ENCODE measurements at places on chromosomes 11 and 22.
A peak's percentile ranks its signal among the peaks of the same experiment; 100 is the strongest.

GRCh38 chr11:130068986-130069658 lies 572 bp upstream of the APLP2 start:
- DNase-seq: peak; percentile 95

DNA sequence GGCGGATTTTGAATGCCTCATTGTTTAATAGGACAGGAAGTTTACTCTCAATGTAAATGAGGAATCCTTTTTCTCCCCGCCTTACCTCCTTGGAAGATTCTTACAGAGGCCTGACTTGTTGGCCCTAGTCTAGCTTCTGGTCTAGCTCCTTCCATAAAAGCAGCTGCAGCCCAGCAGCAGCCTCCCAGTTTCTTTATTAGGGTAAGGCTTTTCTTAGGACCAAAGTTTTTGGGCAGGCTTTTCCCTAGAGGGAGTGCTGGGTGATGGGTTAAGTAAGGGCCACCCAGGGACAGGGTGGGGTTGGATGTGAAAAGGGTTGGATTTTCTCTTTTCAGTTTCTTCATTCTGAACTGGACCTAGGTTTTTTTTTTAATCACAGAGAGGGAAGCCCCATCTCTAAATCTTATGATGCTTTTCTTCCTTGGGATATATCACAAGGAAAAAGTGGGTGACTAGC lies 49.7 kb downstream of the LIF start:
- no peak for DNase-seq

DNA sequence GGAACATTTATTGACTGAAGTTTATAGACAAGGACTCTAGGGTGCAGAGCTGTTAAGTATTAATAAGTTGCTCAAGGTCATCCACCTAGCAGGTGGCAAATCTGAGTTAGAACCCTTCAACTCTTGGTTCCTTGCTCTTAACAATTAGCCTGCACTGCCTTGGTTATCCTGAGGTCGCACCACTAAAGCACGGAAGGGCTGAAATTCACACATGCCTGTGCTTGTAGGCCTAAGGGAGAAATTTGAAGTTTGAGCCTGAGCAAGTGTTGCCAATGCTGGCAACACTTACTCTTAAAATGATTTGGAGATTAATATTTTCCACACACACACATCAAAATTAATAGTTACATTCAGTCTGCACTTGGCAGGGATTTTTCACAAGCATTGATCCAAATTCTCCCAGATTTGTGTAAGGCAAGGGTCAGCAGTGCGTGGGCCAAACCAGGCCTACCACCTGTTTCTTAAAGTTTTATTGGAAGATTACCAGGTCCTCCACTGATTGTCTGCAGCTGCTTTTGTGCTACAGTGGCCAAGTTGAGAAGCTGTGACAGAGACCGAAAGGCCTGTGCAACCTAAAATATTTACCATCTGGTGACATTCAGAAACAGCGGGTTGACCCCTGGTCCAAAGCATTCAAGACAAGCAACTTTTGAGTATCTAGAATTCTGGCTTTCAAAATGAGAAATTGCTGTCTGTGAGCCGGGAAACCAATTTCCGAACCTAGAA lies 16.3 kb downstream of the APOL5 start:
- DNase-seq: no peak

DNA sequence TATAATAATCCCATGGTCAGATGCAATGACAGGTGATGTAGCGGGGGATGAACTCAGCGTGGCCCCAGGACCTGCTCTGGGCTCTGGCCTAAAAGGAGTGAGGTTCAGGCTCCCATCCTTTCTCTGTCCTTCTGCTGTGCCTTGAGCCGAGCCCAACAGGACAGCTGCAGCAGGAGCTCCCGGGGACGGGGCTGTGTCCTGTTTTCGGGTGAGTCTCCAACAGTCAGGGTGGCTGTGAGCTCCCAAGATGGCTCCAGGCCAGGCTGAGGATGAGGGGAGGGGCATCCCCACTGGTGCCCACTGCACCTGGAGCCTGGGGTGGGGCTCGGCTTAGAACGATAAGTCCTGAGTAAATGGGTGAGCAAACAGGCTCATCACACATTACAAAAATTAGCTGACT lies 1385.0 kb downstream of the BRD1 start:
- no peak for DNase-seq

GRCh38 chr11:104934594-104934993 lies 33.8 kb downstream of the CASP4 start:
- no peak for DNase-seq

DNA sequence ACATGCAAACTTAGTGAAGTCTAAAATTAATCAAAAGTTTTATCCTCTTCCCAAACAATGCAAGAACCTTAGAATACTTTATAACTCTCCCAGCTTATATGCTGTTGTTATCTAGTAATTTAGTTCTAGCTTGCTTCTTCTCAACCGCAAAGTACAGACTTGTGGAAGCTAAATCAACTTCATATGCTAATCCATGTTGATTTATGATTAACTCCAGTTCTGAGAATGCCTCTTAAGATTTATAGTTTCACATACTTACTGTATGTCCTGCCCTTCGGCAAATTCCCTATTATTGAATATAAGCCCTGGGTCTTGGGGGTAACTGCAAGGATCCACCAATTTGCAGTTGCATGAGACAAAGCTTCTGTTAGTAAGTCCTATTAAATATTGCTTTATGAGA lies 17.6 kb upstream of the SLC35F2 start:
- no peak for DNase-seq

DNA sequence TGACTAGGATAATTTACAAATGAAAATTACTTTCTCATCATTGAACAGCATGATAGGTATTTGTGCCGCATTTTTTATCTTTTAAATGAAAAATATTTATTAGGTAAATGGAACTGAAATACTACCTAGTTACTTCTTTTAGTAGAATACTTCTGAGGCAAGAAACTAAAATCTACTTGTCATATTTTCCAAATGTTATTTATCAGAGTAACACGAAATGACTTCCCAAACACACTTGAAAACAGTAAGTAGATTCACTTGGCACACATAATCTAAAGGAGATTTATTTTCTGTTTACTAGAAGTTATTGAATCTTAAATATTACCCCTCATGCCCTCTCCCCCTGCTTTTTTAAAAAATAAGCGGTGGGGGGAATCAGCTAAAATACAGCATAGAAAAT lies 2.3 kb downstream of the QSER1 start:
- no peak for DNase-seq

DNA sequence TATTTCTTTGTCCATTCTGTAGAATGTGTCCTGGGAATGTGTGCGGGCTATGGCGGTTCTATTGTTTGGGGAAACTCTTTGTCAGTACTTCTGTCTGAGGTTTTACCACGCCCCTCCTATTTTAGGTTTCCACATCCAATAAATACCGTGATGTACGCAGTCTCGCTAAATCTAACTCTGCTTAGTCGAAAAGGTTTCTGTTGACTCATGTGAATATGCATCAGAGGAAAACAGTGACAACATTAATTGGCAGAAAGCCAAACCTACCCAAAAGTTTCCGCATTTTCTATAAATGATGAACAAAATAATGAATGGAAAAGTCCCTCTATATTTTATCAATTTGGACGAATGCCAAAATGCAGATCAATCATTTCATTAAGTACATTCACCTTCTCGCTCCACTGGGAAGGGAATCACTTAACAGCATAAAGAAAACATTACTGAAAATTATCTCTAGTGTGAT lies 143.4 kb downstream of the MAML2 start:
- DNase-seq: peak; percentile 57

- DNase-seq: no peak
Measured at GRCh38 chr11:130911306-130911705, 5.0 kb downstream of the SNX19 start.

- no peak for DNase-seq
Measured at GRCh38 chr11:95076416-95076815, 9.7 kb downstream of the SRSF8 start.

DNA sequence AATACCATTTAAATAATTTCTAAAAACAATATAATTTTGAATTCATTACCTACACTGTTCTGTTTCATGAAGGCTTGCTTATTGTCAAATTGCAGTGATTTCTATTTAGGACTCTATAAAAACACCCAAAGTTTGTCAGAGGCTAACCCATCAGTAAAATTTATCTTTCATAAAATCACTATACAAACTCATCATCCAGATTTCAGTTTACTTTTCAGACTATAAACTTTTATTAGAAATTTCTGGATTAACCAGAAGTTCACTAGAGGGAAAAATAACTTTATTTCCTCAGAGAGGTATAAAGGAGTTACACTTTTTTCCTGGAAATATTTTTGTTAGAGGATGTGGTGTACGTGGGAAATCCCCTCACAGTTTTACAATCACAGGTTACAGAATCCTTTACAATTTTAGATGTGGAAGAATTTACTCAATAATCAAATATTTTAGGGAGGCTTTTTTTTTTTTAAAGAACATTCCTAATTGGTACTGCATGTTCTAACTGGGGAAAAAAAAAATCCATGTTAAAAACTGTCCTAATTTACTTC lies 176.7 kb downstream of the SWAP70 start:
- no peak for DNase-seq

DNA sequence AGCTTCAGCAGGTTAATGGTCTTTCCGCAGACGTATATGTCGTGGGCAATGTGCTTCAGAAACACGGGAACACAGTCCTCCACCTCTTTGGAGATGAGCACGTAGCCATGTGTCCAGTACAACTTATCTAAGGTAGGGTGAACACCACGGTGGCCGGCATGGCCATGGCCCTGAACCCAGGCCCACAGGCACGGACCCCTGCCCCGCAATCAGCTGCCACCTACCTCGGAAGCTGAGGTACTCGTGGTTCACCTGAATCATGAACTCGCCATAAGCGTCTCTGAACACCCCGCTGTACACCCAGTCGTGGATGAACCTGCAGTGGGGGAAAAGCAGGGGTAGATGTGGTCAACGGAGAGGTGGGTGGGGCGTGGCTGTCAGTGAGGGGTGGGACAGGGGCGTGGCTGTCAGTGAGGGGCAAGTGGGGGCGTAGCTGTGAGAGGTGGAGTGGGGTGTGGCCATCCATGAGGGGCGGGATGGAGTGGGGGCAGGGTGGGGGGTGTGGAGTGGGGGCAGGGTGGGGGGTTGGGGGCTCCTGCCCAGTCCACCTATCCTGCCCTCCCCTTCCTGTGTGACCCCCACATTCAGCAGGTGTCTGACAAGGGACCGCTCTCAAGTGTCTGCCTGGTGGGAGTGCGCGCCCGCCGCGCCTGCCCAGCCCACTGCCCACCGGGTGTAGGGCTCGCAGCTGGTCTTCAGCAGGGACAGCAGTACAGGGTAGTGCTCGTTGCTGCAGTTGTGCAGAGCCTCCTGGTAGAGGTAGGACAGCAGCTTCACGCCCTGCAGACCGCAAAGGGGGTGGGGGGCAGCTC lies 18.6 kb downstream of the TUBGCP6 start:
- no peak for DNase-seq

- no peak for DNase-seq
Measured at GRCh38 chr11:24321229-24321628, 175.6 kb upstream of the LUZP2 start.

GRCh38 chr11:133817449-133817848 lies 27.9 kb downstream of the SPATA19 start:
- DNase-seq: no peak

DNA sequence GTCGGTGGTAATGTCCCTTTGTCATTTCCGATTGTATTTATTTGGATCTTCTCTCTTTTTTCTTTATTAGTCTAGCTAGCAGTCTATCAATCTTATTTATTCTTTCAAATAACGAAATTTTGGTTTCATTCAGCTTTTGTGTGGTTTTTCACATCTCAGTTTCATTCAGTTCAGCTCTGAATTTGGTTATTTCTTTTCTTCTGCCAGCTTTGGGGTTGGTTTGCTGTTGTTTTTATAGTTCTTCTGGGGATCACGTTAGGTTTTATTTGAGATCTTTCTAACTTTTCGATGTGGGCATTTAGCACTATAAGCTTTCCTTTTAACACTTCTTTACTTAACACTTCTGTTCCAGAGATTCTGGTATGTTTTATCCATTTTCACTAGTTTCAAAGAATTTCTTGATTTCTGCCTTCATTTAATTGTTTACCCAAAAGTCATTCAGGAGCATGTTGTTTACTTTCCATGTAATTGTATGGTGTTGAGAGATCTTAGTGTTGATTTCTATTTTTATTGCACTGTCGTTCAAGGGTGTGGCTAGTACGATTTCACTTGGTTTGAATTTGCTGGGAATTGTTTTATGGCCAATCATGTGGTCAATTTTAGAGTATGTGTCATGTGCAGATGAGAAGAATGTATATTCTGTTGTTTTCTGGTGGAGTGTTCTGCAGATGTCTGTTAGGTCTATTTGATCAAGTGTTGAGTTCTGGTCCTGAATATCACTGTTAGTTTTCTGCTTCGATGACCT lies 7.7 kb upstream of the SCGB1D1 start:
- DNase-seq: no peak

DNA sequence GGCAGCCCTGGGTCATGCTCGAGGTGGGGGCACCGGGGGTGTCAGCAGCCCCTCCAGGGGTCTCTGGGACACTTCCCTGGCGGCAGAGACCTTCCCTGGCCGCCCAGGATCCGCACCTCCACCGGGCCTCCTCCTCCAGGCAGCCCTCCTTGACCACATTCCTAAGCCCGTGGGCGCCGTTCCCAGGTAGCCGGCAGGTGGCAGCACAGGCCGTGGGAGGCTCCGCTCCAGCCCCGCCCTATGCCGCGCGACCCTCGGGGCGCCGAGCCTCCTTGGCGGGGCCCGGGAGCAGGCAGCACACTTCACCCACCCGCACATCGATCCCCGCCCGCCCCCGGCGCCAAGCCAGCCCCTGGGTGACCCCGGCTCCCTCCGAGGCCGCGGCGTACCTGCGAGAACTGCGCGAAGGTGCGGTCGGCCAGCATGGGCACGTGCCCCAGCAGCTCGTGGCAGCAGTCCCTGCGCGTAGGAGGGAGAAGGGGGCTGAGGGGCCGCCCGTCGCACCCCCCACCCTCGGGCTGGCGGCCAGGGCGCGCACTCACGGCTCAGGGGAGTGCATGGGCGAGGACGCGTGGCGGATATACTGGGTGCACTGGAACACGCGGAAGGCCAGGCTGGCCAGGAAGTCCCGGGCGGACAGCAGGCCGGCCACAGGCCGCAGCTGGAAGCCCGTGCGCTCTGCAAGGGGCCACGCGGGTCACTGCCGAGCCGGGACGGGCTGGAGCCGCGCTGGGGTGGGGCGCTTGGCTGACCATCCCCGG lies 5.3 kb upstream of the INS start:
- DNase-seq: peak; percentile 8

DNA sequence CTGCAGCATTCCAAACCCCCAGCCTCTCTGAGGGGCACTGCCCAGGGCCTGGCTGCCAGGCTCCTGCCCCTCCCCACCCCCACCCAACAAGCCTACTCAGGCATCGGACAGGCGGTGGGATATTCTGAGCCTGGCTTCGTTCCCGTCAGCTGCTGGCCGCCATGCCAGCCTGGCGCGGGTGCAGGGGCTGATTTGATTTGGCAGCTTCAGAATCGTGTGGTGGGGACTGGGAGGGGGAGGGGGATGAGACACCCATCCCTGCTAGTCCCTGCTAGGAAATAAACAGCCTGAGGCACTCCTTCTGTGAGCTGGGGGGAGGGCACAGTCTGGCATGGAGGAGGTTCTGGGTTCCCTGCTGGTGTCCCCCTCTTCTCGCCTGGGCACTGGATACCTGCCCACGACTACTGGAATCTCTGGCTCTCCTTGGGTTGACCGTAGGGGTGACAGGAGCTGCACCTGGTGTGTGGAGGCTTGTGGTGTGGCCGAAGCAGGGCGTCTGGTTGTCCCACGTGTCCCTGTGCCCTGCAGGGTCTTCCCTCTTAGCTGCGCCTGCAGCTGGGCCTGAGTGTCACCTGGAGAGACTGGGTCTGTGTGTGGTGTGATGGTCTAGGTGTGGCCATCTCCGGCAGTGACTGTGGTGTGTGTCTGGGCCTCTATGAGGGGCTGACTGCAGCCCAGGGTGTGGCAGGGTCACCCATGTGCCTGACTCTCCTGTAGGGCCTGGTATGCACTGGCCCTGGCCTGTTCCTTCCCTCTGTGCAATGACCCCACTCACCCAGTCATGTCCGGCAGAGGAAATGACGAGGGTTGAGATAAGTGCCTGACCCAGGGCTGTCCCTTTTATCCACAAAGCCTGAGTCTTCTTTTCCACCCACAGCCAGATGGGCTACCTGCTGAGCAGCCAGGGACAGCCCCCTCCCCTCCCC lies 42.2 kb downstream of the PDE2A start:
- no peak for DNase-seq

Data from fibroblast of skin of back (primary cell).